ENCODE measurements at places on chromosomes 16 and 17.
A peak's percentile ranks its signal among the peaks of the same experiment; 100 is the strongest.

- no peak for DNase-seq
These were observed 156.2 kb downstream of the CYB561 start for GRCh38 chr17:63289931-63290330.

DNA sequence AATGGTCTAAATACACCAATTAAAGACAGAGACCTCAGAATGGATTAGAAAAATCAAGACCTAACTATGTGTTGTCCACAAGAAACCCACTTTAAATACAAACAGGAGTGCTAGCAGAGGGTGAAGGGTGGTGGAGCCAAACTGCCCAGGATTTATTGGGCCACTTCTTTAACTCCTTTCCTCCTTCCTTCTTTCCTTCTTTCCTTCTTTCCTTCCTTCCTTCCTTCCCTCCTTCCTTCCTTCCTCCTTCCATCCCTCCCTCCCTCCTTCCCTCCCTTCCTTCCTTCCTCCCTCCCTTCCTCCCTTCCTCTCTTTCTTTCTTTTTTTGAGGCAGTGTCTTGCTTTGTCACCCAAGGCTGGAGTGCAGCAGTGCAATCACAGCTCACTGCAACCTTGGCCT, 34.3 kb upstream of the EMP2 start:
- DNase-seq = no peak

DNA sequence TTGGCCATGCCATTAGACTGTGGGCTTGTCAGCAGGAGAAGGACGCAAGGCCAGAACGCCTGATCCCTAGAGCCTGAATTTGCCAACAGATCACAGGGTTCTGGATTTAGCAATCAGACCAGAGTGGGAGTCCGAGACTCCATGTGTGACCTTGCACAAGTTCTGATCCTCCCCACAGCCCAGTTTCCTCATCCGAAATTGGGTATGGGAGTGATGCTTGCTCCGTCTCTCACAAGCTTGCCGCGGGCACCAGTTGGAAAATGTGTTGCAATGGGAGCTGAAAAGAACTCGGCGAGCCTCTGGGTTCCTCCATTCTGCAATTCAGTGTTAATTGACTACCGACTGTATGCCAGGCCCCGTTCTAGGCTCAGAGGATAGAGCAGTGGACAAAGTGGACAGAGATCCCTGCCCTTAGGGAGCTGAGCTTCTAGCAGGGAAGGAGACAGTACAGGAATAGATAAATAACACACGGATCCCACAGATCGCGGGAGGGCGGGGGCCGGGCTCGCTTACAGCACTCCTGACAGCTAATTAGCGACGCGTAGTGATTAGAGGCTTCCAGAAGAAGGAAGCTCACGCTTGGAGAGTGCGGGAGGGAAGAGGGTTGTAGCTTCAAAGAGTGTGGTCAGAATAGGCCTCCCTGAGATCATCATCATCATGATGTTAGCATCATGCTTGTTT, 150.4 kb upstream of the CIBAR2 start:
- DNase-seq = no peak

DNA sequence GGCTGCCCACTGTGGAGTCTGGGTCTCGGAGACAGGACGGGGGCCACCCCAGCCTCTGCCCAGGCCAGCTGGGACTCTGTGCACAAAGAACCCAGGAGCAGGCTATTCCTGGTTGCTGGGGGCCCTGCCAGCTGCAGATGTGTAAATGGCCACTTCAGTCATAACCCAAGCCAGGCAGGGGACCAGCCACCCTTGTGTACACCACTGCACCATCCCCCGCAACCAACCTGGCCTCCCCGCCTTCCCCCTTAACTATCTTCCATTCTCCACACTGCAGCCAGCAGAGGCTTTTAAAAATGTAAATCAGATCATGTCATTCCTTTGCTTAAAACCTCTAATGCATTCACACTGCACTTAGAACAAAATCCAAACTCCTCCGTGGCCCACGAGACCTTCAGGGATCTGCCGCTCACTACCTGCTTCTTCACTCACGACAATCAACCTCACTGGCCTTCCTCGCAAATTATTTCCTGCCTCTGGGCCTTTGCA, 28.3 kb downstream of the RTN4RL1 start:
- no peak for DNase-seq

DNA sequence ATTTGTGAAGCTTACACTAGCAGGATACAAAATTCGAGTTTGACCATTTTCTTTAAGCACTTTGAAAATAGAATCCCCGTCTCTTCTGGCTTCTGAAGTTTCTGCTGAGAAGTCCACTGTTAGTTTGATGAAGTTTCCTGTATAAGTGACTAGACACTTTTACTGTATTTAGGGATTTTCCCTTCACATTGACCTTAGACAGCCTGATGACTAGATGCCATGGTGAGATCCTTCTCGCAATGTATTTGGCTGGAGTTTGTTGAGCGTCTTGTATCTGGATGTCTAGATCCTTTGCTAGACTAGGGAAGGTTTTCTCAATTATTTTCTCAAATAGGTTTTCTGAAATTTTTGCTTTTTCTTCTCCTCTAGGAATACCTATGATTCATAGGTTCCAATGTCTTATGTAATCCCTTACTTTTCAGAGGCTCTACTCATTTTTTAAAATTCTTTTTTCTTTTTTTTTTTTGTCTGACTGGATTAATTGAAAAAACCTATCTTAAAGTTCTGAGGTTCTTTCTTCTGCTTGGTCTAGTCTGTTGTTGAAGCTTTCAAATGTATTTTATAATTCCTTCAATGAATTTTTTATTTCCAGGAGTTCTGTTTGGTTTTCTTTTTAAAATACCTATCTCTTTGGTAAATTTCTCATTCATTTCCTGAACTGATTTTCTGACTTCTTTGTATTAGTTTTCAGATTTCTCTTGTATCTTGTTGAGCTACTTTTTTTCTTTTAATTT, 63.7 kb upstream of the ABCC11 start:
- no peak for DNase-seq

DNA sequence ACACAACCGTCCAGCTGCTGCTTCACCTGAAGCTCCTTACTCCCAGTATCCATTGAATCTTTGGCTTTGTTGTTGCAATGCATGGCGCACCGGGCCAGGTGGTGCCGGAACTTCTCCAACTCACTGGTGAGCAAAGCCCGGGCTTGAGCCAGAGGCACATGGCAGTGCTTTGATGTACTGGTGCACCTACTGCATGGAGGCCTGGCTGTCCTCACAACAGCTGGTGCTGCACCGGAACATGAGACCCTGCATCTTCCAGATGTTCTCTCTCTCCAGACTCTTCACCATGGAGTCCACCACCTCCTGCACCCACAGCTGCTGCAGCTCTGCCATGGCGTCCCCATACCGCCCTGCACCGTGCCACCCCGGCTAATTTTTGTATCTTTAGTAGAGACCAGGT, 10.2 kb downstream of the TACO1 start:
- DNase-seq = no peak

DNA sequence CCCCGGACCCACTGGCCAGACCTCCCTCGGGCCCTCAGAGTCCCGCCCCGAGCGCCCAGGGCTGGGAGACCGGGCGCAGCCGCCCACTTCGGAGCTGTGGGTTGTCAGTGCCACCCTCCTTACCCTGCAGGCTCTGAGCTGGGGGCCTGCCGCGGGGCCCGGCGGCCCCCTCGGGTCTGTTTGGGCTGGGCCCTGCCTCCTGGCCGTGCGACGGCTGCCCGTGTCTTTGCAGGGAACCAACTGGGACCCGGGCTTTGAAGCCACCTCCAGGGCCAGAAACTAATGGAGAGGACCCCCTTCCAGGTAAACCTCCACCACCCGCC, 443 bp downstream of the TEDC2 start:
- DNase-seq = no peak

GRCh38 chr17:77581480-77581879, 377.0 kb upstream of the TNRC6C start:
- no peak for DNase-seq

GRCh38 chr17:4728124-4728523, 3.1 kb upstream of the MED11 start:
- no peak for DNase-seq

DNA sequence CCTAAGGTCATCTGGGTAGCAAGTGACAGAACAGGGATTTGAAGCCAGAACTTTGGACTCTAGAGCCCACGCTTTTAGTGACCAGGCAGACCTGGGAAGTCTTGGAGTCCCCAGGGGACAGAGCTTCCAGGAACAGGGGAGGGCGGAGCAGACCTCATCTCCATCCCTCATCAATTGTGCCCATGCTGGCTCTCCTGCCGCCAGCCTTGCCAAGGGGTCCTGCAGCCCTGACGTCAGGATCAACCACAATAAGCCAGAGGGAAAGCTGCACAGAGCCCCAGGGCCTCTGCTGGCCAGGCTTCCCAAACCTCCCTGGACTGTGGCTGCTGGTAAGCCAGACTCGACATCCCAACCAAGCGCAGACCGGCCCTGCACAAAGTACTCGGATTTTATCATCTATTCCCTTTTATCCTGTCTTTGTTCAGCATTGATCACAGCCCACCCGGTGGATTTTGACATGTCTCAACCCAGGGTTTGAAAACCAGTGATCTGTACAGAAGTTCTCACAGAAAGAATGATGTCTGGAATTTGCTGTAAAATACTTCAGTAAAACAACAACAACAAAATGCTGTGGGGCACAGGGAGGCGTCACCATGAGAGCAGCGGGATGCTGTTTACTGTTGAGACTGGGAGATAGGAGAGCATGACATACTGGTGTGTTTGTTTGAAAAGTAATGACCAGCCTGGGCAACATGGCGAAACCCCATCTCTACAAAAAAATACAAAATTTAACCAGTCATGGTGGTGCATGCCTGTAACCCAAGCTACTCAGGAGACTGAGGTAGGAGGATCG, 11.8 kb downstream of the C16orf74 start:
- no peak for DNase-seq

DNA sequence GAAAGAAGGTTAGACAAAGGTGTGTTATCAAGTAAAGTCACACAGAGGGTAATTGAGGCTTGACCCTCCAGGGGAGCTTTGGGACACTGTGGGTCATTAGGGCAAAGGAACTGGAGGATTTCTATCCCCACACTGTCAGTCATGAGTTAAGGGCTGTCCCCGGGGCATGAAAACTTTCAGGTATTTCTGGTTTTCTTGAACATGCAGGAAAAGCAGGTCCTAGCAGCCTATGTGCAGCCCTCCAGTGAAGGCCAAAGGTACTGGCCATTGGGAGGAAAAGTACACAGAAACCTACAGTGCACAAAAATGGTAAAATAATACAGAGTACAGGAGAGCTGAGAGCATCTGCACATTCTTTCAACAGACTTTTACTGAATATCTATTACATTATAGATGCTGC, 44.4 kb upstream of the SCNN1B start:
- DNase-seq = no peak

DNA sequence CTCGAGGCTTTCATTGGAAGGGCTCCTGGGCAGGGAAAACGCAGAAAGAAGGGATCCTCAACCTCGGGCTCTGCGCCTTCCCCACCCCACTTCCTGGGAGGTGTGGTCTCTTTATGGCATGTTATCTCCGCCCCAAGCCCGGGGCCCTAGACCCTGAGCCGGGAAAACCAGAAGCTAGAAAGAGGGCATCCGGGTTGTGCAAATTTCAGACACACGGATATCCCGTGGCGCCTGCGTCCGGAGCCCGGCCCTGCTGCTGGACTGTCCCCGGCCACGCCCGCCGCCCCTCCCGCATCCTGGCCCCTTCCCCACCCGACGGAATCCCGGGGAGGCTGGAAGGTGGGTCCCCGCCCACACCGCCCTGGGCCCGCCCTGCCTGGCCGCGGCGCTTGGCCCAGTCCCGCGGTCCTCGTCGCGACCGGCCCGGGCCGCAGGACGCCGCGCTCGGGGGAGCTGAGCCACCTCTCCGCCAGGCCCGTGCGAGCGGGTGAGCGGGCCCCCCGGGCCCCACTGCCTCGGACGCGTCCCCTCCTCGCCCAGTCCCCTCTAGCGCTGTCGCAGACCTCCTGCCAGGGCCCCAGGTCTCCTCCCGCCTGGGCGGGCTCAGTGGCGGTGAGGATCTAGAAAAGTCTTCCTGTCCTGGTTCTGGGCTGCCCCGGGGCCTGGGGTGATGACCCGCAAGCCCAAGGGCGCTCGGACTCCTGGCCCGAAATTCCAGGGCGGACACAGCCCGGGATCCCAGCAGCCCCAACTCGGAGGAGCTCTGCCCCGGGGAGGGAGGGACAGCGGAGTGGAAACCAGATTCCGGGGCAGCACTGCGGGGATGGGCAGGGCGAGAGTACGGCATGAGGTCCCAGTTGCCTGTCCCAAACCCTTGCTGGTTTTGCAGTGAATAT, at the start of gene SLC16A5:
Gene SLC16A5 (plus strand): TSS at position 397 of the 896 bp plus-strand sequence. CDS start 5,683 bp downstream, outside the sequence.
- DNase-seq = peak; percentile 42

DNA sequence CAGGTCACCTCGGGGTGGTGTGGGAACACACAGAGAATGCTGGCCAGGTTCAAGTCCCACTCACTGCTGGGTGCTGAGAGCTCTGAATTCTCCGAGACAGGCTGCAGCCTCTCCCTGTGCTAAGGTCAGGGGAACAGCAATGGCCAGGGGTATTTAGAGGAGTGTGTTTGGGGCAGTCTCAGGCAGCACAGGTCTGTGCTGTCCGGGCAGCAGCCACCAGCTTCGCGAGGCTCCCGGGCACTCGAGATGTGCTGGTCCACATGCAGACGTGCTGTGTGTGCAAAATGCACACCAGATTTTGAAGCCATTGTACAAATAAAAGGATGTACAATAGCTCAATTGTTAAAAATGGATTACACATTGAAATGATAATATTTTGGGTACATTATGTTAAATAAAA, 7.1 kb downstream of the NHERF1 start:
- DNase-seq = no peak

DNA sequence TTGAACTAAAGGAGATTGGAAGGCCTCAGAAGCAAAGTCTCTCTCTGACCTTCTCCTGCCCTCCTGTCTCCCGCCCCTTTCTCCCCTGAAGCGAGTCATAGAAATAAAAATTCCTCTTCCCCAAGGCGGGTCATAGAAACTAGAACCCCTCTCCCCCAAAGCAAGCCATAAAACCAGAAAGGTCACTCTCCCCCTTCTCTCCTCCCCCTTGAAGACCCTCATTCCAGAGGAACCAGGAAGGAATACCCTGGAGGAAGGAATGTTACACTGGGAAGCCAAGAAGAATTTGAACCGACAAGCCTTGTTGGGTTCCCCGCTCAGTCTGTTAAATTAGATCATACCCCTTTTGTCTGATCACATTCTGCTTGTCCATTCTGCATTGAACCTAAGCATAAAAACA, 2.7 kb upstream of the GJC1 start:
- no peak for DNase-seq

- peak; percentile 65 for DNase-seq
These were observed 30.0 kb upstream of the RNF43 start for GRCh38 chr17:58447039-58447975.

DNA sequence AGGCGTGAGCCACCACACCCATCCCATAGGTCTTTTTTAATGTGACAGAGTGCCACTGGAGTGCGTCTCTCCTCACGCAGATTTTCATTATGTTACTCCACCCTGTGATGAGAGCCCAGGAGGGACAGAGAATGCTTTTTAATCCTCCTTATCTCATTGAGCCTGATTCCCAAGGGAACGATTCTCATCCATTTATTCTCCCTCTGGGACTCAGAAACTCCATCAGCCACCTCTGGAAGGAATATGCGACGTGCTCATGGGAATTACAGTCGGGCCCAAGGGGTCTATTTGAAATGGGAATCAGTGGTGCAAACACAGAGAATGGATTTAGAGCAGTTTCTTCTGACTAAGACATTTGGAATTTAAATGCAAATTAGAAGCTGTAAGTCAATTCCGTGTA, 155.9 kb upstream of the HSBP1 start:
- no peak for DNase-seq

GRCh38 chr17:56939869-56940484, 20.9 kb downstream of the COIL start:
- peak; percentile 16 for DNase-seq
